Activated T-helper 2 cell treated with anti-CD3 and anti-CD28 coated beads, Interferon-gamma antibody, Interleukin-2, Interleukin-4, amounts not matched to agents 10 μg/mL and 5 μg/mL and 100 μg/mL, durations not matched to agents 14 hours and 24 hours and 36 hours (primary cell): ENCODE measurements at places on chromosomes 12 and 14. TPM values are rescaled to one million over a fixed set of nuclear protein-coding genes. Genes with fewer than 3 reads are reported as not detected.

Gene RESF1
- total RNA-seq, result 41.9 and 43.2 TPM in 2 replicates

Gene MYF6
- total RNA-seq, result not detected in 2 replicates

Gene DCN
- not detected in 2 replicates for total RNA-seq

Gene CCDC184
- 0.34 and 0.64 TPM in 2 replicates for total RNA-seq

- H3K4me1 ChIP-seq, result no peaks in the 10 kb centered on the region
- DNase-seq, result no peak
- H3K27me3 ChIP-seq, result peaks cover 7% of the 10 kb centered on the region
- H3K36me3 ChIP-seq, result no peaks in the 10 kb centered on the region
- H3K4me3 ChIP-seq, result no peak overlapping the region
Observed at GRCh38 chr14:70168406-70168805, 20.3 kb downstream of the SLC8A3 start.

- H3K27ac ChIP-seq, result no peak overlapping the region
- no peak overlapping the region for H3K4me3 ChIP-seq
- H3K4me1 ChIP-seq, result no peaks in the 10 kb centered on the region
- H3K27me3 ChIP-seq, result no peaks in the 10 kb centered on the region
- no peak for DNase-seq
Observed at GRCh38 chr14:94494085-94494484, 15.2 kb downstream of the SERPINA12 start.

DNA sequence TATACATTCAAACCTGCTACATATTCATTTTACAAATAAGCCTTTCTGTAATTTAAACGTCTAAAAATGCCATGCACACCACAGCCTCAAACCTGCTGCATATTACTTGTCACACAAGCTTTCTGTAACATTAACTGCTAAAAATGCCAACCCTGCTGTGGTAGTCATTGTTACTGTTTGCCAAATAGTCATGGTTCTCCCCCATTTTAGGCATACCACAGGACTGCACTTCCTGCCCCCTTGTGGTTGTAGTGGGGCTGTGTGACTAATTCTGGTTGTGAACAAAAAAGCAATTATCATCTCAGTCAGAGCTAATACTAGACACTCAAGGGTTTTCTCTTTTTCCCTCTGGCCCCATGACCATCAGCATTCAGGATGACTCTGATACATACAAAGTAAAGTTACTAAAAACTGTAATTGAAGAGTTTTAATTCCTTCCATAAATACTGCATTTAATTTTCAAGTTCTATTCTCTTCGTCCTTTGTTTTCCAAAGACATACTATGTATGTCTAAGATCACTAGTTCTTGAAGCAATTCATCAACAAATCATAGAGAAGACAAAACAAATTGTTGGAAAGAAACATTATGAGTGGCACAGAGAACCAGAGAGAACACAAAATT, 5.7 kb upstream of the SLC35F4 start:
- no peak for DNase-seq
- no peaks in the 10 kb centered on the region for H3K4me1 ChIP-seq
- H3K4me3 ChIP-seq, result no peak overlapping the region
- peaks cover 11% of the 10 kb centered on the region for H3K27me3 ChIP-seq
- H3K27ac ChIP-seq, result no peak overlapping the region
- H3K36me3 ChIP-seq, result no peaks in the 10 kb centered on the region
